ENCODE measurements at places on chromosomes 2 and 18.

- DNase-seq: no peak
These were observed 149.9 kb downstream of the RBM43 start for GRCh38 chr2:151111599-151112278.

DNA sequence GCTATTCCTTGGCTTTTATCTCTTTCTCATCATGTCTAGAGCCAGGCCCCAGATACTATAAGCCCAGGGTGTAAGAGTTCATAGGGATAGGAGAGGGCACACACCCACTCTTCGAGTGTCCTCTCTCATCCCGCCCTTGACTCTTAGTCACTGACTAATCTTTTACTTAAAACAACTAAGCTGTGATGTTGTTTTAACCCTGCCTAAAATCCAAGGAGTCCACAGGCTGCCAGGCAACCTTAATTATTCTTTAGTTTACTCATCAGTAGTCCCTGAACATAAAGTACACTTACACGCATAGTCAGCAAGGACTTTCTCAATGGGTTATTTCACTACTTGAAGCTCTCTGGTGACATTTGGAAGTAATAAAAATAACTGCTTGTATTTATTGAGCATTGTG is 28.4 kb downstream of the GREB1L start:
- no peak for DNase-seq

DNA sequence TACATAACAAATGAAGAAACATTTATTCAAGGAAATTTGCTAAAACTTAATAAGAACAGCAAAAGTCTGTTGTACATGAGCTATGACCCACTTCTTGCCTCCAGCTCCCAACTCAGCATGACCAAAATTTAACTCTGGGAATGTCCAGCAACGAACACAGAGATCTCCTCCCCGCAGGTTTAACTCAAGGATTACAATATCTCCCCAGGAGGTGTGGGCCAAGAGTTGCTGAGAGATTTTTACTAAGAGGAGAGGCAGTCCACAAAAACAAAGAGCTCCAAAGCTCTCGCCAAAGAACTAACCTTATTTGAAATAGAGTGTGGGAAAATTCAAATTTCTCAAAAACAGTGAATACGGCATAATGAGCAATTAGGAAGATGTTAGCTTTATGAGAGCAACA is 318.5 kb downstream of the GRB14 start:
- no peak for DNase-seq

DNA sequence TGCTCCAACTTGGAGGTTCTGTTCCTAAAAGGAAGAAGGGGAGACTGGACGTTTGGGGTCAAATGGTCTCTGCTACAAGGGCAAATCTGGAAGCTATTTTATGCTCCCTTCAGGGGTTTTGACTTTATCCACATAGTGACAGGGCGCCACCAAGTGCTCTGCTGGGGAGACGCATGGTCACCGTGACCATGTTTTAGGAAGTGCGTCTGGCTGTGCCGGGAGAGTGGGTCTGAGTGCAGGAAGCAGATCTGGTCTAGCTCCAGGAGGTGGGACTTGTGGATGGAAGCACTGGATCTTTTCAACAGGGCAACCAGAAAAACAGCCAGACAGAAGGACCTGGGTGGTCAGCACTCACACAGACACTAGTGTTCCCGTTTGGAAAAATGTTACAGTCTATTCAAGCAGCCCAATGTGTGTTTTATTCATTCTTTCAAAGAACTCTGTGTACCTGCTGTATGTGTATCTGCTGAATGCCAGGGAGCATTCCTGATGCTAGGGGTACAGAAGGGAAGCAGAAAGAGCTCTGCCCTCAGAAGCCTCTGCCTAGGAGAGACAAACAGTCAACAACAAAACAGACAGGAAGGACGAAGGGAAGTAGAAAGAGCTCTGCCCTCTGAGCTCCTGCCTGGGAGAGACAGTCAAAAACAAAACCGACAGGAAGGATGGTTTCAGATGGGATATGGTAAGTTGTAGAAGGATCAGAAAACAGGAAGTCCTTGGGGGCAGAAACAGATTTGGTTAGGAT is 14.3 kb downstream of the IMPA2 start:
- peak; percentile 4 for DNase-seq

DNA sequence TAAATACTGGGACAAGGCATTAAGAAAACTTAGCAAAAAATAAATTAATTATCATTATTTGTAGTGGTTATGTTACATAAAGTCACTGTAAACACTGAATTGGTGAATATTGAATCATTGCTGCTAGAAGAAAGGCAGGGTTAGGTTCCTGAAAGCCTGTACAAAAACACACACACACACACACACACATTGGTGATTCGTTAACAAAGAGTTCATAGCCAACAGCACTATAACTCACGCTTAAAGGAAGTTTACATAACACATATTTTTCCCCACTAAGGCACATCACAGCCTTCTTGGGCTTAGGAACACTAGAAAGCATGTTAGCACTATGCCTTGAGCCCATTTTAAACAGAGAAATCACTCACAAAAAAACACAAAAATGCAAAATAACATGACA is 690.0 kb upstream of the PIK3C3 start:
- no peak for DNase-seq

GRCh38 chr2:85792783-85793441 is 39.1 kb downstream of the ATOH8 start:
- DNase-seq: no peak
